Stimulated activated CD8-positive, alpha-beta memory T cell treated with anti-CD3 and anti-CD28 coated beads, Interleukin-15, amount 100 ng/mL, for 48 hours (primary cell): ENCODE measurements at places on chromosomes 5 and 9.
A peak's percentile ranks its signal among the peaks of the same experiment; 100 is the strongest.

GRCh38 chr5:89320421-89321277 is 437.7 kb upstream of the MEF2C start:
- no peak for DNase-seq

- no peak for DNase-seq
These were observed 14.8 kb downstream of the PPP3R2 start for GRCh38 chr9:101579711-101580545.

DNA sequence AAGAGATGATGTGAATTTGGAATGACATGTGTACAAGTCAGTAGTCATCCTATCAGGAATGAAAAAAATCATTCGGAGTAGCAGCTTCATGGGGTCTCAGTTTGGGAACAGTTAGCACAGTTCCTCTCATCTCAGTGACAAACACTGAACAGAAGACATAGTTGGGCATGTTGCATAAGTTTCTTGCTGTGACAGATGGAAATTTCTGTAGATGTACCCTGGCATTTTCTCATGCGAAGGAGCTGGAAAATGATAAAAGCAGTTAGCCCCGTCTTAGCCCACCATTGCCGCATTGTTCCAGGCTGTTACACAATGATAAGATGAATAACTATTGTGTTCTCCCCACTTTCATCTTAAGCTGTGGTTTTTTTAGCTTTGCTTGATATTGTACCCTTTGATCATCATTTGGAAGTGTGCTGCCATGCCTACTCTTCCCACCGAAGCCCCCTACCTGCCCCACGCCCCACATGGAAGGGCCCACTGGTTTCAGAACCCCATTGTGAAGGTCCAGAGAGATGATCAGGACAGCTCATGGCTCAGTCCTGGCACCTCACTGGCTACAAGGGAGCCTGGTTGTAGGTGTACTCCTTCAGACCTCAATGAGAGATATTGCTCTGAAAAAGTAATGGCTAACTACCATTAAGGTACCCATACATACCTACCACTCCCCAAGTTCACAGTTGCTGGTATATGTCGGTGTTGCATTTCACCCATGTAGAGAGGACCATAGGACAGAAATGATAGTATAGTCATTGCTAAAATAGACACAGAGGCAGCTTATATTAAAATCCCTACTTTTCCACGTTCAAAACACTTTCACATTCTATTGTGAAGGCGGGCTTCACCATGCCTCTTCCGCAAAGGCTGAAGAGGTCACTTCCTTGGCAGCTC is 38.8 kb downstream of the SFXN1 start:
- DNase-seq: no peak

DNA sequence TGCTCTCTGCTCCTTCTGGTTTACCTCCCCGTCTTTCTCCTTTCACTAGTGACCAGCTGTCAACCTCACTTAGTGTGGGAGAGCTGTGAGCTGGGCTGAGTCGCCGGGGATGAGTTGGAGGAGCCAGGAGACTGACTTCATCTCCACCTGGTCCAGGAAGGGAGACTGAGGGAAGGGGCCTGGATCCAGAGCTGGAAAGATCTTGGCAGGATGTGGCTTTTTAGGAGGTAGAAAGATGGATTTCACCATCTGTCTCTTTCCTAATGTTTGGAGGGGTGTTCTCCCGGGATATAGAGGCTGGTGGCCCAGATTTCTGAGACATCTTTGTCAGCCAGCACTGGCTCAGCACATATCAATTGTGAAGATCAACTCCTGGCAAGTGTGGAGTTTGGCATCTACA is 37.1 kb upstream of the TNC start:
- no peak for DNase-seq

GRCh38 chr9:124500028-124500795 is 7.0 kb downstream of the NR5A1 start:
- no peak for DNase-seq

DNA sequence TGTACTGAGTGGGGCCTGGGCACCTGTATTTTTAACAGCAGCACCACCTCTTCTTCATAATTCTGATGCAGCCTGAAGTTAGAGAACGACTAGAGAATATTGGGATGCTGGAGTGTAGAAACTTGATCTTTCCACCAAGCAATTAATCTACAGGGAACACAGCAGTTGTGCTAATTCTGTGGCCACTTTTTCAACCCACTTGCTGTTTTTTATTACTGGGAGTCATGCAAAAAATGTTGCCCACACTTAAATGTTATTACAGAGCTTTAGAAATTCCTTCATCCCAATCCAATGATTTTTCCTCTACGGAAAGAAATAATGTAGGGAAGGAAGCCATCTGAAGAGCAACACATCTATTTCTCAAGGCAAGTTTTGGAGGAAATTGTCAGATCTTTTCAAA is 190.9 kb upstream of the TUT7 start:
- DNase-seq: no peak

- DNase-seq: no peak
These were observed 226.5 kb upstream of the TUT7 start for GRCh38 chr9:86580688-86581087.

GRCh38 chr5:119792161-119792799 is 162.9 kb downstream of the FAM170A start:
- no peak for DNase-seq

GRCh38 chr5:1831257-1831656 is 30.1 kb downstream of the NDUFS6 start:
- no peak for DNase-seq

GRCh38 chr5:82487131-82487530 is 209.0 kb upstream of the RPS23 start:
- no peak for DNase-seq

- peak; percentile 48 for DNase-seq
These were observed 3.6 kb downstream of the SIGMAR1 start for GRCh38 chr9:34633851-34634550.

GRCh38 chr5:30108051-30108450 is 1085.4 kb upstream of the CDH6 start:
- no peak for DNase-seq
